ENCODE measurements at places on chromosomes 2 and 18. TPM values are rescaled to one million over a fixed set of nuclear protein-coding genes. Genes with fewer than 3 reads are reported as not detected.

CRYGC gene
- not detected for polyA plus RNA-seq

UGT1A10 gene
- polyA plus RNA-seq = not detected

BOLL gene
- polyA plus RNA-seq = not detected

SCYGR4 gene
- not detected for polyA plus RNA-seq

MEP1B gene
- not detected for polyA plus RNA-seq

SLC39A10 gene
- 62.1 TPM for polyA plus RNA-seq

CYTIP gene
- not detected for polyA plus RNA-seq

HOXD8 gene
- not detected for polyA plus RNA-seq

TBC1D8 gene
- polyA plus RNA-seq = 3.6 TPM

OXER1 gene
- polyA plus RNA-seq = not detected

CPO gene
- polyA plus RNA-seq = 1.2 TPM

CFAP65 gene
- polyA plus RNA-seq = 1.7 TPM

ZNF512 gene
- polyA plus RNA-seq = 30.8 TPM

RAB27B gene
- polyA plus RNA-seq = 53.4 TPM

KIAA1328 gene
- 8.5 TPM for polyA plus RNA-seq

GPAT2 gene
- polyA plus RNA-seq = not detected

SRBD1 gene
- polyA plus RNA-seq = 5.3 TPM

XDH gene
- polyA plus RNA-seq = 0.36 TPM

GKN1 gene
- not detected for polyA plus RNA-seq

C1QL2 gene
- not detected for polyA plus RNA-seq

TPGS2 gene
- 217 TPM for polyA plus RNA-seq

LYG2 gene
- polyA plus RNA-seq = not detected

SPATA3 gene
- not detected for polyA plus RNA-seq

AOX1 gene
- not detected for polyA plus RNA-seq

TSPYL6 gene
- polyA plus RNA-seq = not detected

IDH1 gene
- polyA plus RNA-seq = 354 TPM

Measured in neural cell (in vitro differentiated cells).